Stimulated activated CD8-positive, alpha-beta memory T cell treated with anti-CD3 and anti-CD28 coated beads, Interleukin-2, amount 100 ng/mL, for 1 hour (primary cell): ENCODE measurements at places on chromosomes 2 and 18.

GRCh38 chr2:60433018-60433596 lies 120.3 kb downstream of the BCL11A start:
- no peak for DNase-seq

- DNase-seq = no peak
Measured at GRCh38 chr2:204021290-204022081, 84.9 kb downstream of the ICOS start.

DNA sequence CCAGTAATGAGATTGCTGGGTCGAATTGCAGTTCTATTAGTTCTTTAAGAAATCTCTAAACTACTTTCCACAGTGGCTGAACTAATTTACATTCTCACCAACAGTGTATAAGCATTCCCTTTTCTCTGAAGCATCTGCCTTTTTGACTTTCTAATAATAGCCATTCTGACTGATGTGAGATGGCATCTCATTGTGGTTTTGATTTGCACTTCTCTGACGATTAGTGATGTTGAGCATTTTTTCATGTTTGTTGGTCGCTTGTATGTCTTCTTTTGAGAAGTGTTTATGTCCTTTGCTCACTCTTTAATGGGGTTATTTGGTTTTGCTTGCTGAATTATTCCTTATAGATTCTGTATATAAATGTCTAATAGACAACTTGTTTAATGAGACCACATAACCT lies 69.6 kb upstream of the UGP2 start:
- DNase-seq = no peak

- DNase-seq = no peak
Measured at GRCh38 chr2:120442541-120442922, 96.6 kb downstream of the INHBB start.

- DNase-seq = no peak
Measured at GRCh38 chr2:165469417-165469816, at the start of gene CSRNP3. TSS of gene CSRNP3 (plus strand) at chr2:165469698. CDS start at chr2:165595066, 125,368 bp downstream.

GRCh38 chr18:52000435-52000834 lies 339.6 kb upstream of the DCC start:
- DNase-seq = no peak

DNA sequence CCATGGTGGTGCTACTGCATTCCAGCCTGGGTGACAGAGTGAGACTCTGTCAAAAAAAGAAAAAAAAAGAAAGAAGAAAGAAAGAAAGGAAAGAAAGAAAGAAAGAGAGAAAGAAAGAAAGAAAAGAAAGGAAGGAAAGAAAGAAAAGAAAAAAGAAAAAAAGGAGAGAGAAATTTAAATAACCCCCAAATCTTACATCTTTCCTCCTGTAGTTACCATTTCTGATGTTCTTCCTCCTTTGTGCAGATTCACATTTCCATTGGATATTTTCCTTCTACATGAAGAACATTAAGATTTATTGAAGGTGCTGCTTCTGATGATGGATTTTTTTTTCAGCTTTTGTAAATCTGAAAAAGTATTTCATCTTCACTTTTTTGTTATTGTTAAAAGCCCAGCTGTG lies 97.4 kb upstream of the TGFA start:
- DNase-seq = no peak

GRCh38 chr2:161075701-161076100 lies 84.5 kb upstream of the TANK start:
- DNase-seq = no peak

DNA sequence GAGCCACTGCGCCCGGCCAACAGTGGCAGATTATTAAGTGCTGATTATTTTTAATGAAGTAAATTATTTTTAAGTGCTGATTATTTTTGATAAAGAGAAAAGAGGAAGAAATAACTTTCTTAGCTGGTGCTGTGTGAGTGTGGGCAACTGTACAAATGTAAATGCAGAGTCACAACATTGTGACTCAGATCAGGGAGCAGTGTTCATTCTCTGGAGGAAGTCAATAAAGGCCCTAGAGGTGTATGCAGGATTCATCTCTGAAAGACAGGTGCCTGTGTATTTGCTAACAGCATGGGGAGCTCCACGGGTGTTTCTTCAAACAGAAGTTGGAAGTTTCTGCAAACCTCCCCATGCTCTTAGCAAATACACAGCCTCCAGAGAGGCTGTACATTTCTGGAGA lies 6.2 kb downstream of the KRTCAP3 start:
- DNase-seq = no peak

- DNase-seq = no peak
Measured at GRCh38 chr2:69932596-69932922, 17.6 kb downstream of the MXD1 start.

GRCh38 chr2:36528274-36528673 lies 69.7 kb downstream of the FEZ2 start:
- DNase-seq = no peak

GRCh38 chr18:57845605-57846074 lies 42.5 kb upstream of the ATP8B1 start:
- no peak for DNase-seq
